ENCODE measurements at places on chromosomes 16 and 17.

DNA sequence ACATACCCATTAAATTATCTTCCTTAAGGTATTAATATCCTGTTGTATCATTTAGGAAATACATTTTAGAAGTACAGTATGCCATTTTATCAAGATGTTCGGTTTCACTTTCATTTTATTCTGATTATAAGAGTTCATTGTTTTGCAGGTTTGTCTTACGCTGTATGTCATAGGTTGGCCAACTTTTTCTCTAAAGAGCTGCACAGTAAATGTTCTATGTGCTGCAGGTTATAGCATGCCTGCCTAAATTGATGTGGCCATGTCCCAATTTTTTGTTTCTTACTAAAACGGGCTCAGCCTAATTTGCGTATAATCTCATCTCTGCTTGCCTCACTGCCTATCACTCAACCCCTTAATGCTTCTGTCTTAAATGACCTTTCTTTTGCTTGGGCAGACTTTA is 126.4 kb downstream of the USP22 start:
- DNase-seq, result no peak

GRCh38 chr17:42835732-42836131 is 2.5 kb downstream of the PSME3 start:
- DNase-seq, result no peak

DNA sequence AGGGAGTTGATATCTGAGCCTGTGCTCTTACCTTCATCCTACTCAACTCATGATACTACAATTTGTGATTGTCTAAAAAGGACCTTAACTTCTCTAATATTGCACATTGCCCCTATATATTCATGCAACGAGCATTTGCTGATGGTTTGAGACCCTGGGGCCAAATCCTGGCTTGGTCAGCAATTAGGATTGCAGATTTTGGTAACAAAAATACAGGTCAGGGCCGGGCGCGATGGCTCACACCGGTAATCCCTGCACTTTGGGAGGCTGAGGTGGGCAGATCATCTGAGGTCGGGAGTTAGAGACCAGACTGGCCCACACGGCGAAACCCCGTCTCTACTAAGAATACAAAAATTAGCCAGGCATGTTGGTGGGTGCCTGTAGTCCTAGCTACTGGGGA is 35.4 kb upstream of the HAPSTR1 start:
- no peak for DNase-seq

DNA sequence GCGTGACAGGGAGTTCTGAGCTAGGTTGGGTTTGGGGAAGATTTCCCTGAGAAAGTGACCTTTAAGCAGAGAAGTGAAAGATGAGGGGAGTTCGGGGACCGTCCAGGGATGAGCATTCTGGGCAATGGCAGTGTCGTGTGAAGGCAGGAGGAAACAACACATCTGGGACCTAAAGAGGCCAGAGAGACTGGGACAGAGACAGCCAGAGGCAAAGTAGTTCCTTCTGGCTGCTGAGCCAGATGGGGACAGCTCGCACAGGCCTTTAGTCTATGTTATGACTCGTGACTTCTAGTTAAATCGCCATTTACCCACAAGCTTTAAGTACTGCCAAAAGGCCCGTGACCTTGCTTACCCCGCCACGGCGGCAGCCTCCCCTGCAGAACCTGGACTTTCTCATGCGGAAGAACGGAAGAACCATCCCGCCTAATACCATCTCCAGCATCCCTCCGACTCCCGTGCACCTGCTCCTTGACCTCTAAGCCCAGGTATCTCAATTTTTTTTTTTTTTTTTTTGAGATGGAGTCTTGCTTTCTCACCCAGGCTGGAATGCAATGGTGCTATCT is 8.5 kb upstream of the MED11 start:
- DNase-seq, result no peak

GRCh38 chr16:71369494-71369893 is 11.0 kb downstream of the CALB2 start:
- no peak for DNase-seq

DNA sequence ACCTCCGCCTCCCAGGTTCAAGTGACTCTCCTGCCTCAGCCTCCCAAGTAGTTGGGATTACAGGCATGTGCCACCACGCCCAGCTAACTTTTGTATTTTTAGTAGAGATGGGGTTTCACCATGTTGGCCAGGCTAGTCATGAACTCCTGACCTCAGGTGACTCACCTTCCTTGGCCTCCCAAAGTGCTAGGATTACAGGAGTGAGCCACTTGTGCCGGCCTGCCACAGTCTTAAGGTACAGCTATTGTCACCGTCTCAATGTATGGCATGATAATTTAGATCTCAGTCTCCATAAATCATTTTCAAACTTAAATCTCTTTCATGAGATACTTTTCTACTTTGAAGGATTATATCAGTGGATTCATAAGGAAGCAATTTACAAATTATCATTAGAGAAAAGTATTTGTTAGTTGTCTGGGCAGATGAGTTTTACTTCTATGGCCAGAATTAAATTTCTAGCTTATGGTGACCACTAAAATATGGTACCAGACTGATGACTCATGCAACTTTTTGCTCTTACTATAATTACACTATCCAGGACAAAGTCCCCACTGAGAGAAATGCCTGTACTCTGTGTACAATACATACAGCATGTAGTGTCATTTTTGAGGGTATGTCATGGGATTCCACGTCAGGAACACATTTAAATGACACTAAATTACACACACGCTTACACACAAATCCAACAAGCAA is 1230.3 kb upstream of the GOT2 start:
- no peak for DNase-seq

DNA sequence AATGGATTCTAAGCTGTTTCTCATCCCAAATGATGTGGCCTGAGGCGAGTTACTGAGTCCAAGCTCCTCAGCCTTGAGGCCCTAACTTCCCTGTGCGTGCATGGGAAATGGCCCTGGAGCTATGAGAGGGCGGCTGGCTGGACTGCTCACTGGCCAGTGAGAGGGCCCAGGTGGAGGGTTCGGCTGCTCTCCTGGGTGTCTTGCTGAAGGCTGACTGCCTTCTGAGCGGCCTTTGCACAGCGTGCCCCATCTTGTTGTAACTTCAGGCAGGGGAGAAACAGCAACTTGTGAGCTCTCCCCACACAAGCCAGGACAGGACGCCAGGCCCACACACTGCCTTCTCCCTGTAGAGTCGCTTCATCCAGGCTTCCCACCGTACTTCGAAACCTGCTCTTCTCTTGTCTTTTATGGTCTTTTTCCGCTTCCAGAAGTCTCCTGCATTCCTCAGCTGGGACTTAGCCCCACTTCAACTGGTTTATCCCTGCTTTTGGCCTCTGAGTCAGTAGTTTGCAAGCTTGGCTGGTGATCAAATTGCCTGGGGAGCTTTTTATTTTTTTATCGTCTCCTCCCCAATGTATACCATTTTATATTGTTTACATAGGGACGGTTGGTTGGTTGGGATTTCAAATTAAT is 13.3 kb downstream of the CDH3 start:
- no peak for DNase-seq

DNA sequence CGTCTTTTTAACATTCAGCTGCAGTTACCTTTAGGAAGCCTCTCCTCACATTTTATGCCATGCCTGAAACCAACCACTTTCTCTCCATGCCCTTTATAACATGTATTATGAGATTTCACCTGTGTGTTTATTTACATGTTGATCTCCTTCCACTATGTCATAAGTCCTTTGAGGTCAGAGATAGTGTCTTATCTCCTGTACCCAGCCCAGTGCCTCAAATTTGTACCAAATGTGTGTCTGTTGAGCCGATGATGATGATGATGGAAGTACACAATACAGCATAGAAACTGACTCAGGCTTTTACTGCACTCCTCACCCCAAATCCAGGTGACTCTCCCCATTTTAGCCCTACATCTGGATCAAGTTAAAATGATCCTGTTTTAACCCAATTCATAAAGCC is 179.5 kb upstream of the CACNG5 start:
- DNase-seq, result no peak

- DNase-seq, result no peak
Measured at GRCh38 chr17:43631429-43631828, 30.3 kb downstream of the MEOX1 start.

GRCh38 chr16:85602402-85603202 is 10.5 kb upstream of the GSE1 start:
- DNase-seq, result no peak

DNA sequence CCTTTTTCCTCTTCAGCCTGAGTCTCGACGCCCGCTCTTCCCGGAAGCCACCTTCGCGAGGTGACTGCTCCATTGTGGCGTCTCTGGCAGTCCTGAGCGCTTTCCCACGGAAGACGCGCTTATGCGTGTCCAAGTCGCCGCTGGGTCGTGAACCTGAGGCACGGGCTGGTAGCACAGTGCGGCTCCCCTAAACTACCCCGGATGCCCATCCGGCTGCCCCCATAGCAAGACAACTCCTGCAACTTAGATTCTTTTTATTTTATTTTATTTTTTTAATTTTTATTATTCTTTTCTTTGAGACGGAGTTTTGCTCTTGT is 2.1 kb upstream of the ESRP2 start:
- no peak for DNase-seq

GRCh38 chr17:45783593-45784292 is 377 bp upstream of the CRHR1 start:
- no peak for DNase-seq

DNA sequence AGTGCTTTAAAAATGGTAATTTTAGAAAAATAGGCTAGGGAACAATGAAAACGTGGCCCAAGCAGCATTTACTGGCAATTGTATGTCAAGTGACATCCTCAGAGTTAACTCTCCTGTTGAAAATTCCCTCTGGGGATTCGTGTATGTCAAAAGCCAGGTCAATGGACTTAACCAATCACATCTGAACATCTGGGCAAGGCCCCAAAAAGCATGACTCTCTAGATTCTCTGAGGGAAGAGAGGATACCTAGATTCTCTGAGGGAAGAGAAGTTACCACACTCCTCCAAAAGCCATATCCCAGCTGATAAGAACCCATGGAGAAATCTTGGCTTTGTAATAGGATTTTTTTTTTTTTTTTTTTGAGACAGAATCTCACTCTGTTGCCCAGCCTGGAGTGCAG is 23.5 kb downstream of the NFE2L1 start:
- DNase-seq, result no peak

- DNase-seq, result no peak
Measured at GRCh38 chr16:79045191-79045590, 555.3 kb downstream of the MAF start.

DNA sequence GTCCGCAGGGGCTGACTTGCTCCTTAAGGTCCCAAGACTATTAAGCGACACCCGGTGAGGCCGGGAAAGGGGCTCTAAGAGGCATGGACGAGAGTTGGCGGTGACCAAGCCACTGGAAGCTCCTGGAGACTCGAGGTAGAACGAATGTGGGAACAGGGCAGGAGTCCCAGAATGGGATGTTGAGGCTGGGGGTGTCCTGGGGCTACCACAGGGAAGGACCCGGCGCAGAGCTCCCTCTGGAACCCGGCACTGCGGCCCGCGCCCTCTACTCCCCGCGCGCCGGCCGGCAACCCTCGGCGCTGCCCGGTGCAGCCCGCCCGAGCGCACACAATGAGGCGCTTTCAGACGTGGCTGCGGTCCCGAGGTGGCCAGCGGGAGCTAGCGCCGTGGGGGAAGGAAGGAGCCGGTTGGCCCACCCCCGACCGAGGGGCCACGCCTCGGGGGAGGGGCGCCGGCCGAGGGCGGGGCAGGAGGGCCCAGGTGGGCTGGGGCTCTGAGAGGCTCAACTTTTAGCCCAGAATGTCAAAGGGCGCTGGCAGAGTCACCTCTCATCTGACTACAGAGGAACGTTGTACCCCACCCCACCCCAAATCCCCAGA is at the start of gene CHST6:
TSS of gene CHST6 (minus strand) at position 366 of the 599 bp plus-strand sequence. CDS start 15,613 bp downstream, outside the sequence.
- DNase-seq, result no peak

DNA sequence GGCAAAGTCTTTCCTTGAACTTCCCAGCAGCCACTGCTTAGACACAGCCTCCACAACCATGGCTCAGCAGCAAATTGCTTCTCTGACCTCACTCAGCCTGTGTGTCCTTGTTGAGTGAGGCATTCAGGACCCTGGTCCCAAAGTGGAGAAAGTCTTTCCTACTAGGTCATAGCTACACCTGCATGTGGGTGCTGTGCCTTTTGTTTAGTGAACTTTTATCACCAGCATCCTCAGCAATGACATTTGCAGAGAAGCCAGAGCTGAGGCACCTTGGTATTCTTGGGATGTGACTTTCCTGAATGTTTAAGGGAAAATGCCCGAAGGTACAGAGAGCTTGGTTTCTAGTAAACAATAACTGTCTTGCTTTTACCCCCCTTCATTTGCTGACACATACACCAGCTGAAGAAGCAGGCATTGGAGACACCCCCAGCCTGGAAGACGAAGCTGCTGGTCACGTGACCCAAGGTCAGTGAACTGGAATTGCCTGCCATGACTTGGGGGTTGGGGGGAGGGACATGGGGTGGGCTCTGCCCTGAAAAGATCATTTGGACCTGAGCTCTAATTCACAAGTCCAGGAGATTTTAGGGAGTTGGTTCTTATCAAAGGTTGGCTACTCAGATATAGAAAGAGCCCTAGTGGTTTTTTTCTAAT is 20.9 kb upstream of the STH start:
- DNase-seq, result no peak

DNA sequence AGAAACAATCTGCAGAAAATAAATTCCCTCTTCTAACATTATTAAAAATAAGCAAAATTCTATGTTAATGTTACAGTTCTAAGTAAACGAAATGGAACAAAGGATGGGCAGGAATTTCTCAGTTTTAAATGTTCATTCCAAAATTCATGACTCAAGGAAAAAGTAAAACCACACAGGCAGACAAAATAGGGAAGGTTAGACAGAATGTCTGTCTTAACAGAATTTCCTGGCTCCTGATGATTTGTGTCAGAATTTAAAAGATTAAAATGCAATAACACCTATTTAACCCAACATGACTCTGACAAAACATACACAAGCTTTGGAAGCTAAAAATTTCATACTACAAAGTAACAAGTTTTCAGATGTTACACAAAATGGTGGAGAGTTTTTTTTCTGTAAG is 42.8 kb downstream of the SPOP start:
- no peak for DNase-seq

GRCh38 chr16:47069313-47069712 is 74.4 kb downstream of the NETO2 start:
- DNase-seq, result no peak

GRCh38 chr16:1048442-1049112 is 24.0 kb upstream of the SSTR5 start:
- peak; percentile 86 for DNase-seq

All from sciatic nerve (tissue), 2 donors.